Fibroblast of skin of right quadriceps (primary cell): ENCODE measurements at places on chromosomes 5 and 9.

DNA sequence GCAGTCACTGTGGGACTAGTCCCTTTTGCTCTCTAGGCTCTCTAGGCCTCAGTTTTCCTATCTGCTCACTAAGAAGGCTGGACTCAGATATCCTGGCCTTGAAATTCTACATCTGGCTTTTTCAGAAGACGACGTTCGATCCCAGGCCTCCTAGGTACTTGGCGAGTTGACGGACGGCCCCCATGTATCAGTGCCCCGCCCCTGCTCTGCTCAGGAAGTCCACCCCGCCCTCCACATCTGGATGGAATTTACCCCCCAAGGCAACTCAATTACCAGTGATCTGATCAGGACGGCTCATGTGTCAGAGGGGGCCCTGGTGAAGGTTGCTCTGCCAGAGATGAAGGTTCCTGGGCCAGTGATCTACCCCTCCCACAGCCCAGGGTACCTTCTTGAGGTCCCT, 44.1 kb upstream of the SYNPO start:
- DNase-seq: peak; percentile 60

DNA sequence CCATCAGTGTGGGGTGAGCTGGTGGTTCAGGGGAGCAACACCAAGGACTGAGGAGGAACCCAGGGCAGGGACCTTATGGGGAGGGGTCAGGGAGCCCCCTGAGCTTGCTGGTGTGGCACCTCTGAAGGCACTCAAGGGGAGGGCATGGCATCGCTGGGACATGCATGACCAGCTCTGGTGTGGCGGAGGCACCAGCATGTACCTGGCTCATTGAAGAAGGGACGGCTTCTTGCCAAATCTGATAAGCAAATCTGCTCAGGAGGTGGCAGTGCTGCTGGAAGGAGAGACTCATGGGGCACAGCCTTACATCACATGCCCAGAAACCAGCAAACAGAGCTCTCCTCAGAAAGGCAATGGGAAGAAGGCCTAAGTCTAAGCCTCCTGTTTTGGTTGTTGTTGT, 421.8 kb downstream of the SEMA5A start:
- no peak for DNase-seq

- DNase-seq: no peak
Measured at GRCh38 chr5:133969654-133970324, 1.4 kb upstream of the C5orf15 start.

- DNase-seq: no peak
Measured at GRCh38 chr9:97992219-97992618, 9.1 kb downstream of the ANP32B start.

DNA sequence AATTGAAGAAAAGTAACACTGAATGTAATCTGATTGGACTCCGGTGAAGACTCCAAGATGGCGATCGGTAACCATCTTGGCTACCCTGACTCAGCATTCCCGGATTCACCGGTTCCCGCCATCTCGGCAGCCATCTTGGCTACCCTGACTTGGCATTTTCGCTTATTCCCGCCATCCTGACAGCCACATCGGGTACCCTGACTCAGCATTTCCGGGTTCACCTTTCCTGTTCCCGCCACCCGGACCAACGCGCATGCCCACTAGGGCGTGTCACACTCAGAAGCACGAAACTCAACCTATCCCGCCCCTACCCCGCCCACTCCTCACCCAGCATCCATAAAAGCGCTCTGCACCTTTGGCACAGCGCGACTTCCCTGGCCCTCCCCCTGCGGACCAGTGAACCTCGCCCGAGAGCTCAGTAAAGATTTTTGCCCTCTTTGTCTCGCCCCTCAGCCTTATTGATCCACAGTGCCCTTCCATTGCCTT, 17.2 kb downstream of the SPTLC1 start:
- DNase-seq: peak; percentile 51

- no peak for DNase-seq
Measured at GRCh38 chr9:97501972-97502221, 431 bp downstream of the TMOD1 start.

- no peak for DNase-seq
Measured at GRCh38 chr5:14003936-14004335, 59.4 kb upstream of the DNAH5 start.

- DNase-seq: peak; percentile 56
Measured at GRCh38 chr9:37464426-37465248, 613 bp downstream of the ZBTB5 start.

DNA sequence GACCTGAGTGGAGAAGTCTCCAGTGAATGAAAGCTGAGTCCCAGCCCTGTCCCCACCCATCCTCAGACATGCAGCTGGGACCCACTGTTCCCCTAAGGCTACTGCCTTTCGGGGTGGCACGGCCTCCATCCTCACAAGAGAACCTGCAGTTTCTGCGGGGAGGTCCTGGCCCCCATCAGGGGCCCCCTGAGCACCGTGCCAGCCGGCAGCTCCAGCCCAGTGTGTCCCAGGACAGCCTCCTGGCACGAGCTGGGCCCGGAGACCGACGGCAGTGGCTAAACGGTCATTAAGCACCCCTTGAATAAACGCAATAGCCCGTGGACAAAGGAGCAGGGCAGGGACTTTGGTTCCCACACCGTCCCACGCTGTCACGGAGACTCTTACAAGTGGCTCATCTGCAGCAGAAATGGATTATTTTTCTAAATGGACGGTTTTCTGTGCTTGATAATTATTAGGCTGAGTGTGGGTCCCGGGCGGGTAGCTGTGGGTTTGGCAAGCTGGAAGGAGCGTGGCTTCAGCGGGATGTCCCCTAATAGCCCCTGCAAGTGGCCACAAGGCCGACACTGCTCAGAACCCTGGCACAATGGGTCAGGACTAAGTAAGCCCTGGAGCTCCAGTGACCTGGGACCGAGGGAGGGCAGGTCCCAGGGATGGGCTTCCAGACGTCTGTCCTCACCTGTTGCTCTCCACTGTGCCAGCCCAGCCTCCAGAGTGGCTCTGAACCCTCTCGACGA, 17.4 kb downstream of the FAM78A start:
- no peak for DNase-seq

DNA sequence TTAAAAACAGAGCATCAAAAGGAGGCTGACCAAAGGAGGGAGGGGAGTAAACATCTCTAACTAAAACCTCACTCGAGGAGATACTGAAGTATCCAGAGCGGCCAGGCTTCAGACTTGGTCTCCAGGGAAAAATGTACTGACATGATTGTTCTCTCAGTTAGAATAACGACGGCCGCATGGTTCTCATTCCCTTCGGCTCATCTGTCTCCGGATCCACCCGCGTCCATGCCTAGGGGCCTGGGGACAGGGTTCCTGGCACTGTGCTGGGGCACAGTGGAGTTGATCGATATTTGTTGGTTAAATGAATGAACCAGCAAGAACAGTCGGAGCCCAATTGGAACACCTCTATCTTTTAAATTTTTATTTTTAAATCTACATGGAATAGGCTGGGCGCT, 167.1 kb upstream of the PHYKPL start:
- no peak for DNase-seq

GRCh38 chr5:112641515-112642110, 96.1 kb upstream of the APC start:
- no peak for DNase-seq

GRCh38 chr9:35029241-35029640, 39.7 kb downstream of the DNAJB5 start:
- DNase-seq: no peak

DNA sequence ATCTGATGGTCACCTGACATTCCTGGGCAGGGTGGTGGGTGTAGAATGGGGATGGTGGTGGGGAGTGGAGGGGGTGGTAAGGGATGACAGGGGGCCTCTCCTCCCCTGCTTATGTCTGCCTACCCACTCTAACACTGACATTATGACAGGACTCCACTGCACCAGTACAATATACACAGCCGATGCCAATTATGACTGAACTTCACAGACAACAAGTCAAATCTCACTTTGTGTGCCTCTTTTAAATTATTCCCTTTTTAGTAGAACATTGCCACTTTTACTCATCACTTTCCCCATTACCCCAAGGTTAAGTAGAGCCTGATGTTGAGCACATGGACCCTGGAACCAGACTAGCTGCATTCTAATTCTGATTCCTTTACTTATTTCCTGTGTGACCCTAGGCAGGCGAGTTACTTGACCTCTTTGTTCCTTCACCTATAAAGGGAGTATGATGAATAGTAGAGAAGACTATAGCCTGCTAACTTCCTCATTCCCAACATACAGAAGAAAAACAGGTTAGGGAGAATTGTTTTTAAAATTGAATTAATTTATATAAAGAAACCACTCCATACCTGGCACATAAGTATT, 464.7 kb downstream of the DMRT2 start:
- DNase-seq: no peak

GRCh38 chr9:95834281-95834907, 41.1 kb upstream of the ERCC6L2 start:
- DNase-seq: peak; percentile 20
